ENCODE measurements at places on chromosomes 16 and 17.

DNA sequence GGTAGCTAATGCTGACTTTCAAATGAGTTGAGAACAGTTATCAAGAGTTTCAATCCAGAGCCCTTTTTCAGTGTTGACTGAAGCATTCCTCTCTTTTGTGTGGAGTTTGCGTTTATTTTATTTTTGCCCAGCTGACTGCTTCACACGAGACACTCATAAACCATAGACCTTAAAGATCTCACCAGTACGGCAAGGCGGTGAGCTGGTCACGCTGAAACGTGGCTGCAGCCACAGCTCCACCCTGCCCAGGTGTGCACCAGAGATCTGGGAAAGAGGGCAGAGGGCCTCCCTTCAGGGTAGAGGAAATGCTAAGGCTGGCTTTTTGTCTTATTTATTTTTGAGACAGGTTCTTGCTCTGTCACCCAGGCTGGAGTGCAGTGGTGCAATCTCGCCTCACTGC is 112.2 kb downstream of the AATF start:
- no peak for DNase-seq

GRCh38 chr16:56337858-56338325 is 87.5 kb downstream of the AMFR start:
- DNase-seq = no peak

DNA sequence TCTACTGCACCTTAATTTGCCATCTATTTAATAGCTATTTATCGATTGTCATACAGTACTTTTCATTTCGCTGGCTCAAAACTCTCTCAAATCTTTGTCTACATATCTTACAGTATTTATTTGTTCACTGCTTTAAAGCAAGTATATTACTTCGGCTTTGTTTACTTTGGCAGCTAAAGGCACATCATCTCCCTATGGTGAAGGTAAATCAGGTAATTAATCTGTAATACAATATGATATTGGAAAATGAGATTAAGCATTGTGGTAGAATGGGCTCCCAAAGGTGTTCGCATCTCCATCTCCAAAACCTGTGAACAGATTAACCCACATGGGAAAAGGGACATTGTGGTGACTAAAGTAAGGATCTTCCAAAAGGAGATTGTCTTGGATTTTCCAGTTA is 6.5 kb downstream of the TMEM170A start:
- no peak for DNase-seq

DNA sequence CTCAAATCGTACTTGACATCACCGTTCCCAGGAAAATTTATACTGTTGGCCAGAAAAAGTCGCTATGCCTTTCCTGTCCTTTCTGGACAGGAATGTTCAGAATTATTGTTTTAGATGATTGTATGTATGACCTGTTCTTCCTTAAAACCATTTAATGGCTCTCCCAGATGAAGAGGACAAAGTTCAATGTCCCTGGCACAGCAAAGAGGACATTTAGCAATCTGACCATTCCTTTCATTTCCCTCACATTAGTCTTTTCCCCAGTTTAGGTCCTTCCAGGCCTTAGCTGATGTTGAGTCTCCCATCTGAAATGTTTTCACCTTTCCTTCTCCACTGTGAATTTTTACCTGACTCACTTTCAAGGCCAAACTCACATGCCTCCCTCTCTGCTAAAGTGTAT is 938.9 kb downstream of the CDH11 start:
- no peak for DNase-seq

GRCh38 chr17:81396722-81397313 is 1.6 kb downstream of the BAHCC1 start:
- DNase-seq = no peak

GRCh38 chr17:7587420-7588151 is 2.3 kb downstream of the SOX15 start:
- no peak for DNase-seq

DNA sequence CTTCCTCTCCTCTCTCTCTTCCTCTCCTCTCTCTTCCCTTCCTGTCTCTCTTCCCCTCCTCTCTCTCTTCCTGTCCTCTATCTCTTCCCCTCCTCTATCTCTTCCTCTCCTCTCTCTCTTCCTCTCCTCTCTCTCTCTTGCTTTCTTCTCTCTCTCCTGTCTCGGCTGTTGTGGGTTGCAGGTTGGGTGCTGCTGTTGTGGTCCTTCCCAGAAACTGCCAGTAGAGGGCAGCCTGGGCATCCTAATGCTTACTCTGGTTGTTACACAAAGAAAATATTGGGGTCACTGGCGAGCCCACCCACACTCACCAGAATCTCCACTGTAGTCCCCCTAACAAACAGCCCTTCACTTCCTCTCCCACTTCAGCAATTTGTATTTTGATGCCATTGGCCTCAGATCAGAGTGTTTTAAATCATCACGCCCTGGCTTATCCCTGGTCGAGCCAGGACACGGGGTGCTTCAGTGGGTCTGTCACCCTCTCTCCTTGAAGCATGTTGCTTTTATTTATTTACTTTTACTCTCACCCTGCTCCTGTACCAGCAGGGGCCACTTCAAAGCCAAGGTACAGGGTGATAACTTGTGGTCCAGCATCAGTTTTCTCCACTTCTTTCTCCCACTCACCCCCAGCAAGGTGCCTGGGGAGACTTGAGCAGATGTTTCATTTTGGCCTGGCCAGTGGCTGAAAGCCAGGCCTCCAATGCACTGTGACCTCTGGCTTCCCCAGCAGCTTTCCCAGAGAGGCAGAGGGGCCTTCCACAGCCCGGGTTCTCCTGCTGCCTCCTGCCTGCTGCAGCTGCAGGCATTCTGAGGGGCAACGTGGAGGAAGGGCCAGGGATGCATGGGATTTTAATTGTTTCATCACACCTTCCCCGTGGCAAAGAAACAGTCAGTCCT is 4.7 kb upstream of the MMP15 start:
- no peak for DNase-seq

DNA sequence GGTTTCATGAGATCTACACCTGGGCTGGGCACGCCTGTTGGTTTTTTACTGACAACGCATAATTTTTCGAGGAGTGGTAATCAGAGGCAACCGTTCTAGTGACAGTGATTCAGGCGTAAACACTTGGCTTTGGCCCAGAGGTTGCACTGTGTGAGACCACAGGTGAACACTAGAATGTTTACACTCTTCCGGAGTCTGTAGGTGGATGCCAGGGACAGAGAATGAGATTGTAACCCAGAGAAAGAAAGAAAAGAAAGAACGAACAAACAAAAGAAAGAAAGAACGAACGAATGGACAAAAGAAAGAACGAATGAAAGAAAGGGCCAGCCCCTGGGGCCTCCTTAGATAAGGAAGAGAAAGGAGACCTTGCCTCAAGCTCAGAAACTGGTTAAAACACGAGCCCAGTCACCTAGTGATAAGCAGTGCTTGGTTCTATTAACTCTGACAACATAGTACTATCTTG is 113.2 kb downstream of the PRKCB start:
- DNase-seq = peak; percentile 44

Measured in stimulated activated CD8-positive, alpha-beta memory T cell treated with anti-CD3 and anti-CD28 coated beads, Interleukin-7, amount 100 ng/mL, for 4 hours (primary cell).